NCI-H748 treated with DMSO at 0.1 percent for 48 hours (cell line): ENCODE measurements at places on chromosomes 13 and 19.

DNA sequence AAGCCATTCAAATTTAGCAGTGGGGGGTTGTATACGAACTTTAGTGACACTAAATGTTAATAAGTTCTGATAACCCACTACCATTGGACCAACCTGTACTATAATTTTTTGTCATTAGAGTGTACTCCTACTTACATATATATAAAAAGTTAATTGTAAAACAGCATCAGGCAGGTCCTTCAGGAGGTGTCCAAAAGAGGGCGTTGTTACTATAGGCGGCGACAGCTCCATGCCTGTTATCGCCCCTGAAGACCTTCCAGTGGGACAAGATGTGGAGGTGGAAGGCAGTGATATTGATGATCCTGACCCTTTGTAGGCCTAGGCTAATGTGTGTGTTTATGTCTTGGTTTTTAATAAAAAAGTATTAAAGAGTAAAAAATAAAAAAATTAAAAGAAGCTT lies 27.5 kb downstream of the SPRYD7 start:
- DNase-seq, result no peak

- DNase-seq, result peak; percentile 67
Measured at GRCh38 chr19:49809160-49809940, 3.7 kb downstream of the FUZ start.

- DNase-seq, result no peak
Measured at GRCh38 chr13:24131749-24132148, 28.8 kb upstream of the SPATA13 start.

GRCh38 chr19:2385053-2385721 lies 25.1 kb downstream of the TMPRSS9 start:
- DNase-seq, result peak; percentile 17

DNA sequence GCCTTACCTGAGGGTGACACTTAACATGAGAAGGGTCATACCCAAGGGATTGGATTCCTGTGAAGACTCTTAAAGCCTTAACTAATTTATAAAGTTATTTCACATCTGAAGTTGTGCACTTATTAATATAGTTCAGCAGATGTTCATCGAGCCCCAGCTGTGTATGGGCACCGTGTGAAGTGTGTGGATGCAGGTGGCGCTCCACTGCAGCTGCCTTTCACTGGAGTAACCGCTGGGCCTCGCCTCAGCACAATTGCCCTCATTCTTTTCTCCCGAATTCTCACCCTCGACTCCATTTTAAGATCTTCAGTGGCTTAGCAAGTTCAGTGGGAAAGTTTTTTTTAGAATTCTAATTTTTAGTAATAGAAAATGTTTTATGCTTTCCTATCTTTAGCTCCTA lies 66.2 kb downstream of the DPY19L3 start:
- DNase-seq, result no peak

DNA sequence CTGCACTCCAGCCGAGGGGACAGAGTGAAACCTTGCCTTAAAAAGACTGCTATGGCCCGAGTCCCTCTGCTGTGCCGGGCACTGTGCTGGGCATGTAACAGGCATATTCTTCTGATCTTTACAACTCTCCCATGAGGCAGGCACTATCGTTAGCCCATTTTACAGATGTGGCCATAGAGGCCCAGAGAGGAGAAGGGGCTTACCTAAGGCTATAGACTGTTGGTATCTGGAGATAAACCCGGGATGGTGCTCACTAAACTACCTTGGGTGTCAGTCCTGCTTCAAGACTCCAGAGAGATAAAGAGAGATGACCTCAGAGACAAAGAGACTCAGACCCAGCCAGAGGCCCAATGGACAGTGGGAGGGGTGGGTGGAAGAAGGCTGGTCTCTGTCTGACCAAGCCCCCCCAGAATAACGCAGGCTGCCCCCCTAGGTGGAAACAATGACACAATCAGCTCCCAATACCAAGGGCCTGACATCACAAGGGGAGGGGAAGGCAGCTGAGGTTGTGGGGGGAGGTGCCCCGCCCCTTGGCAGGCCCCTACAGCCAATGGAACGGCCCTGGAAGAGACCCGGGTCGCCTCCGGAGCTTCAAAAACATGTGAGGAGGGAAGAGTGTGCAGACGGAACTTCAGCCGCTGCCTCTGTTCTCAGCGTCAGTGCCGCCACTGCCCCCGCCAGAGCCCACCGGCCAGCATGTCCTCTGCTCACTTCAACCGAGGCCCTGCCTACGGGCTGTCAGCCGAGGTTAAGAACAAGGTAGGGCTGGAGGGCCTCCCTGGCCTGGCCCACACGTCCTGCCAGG lies at the start of gene CNN1:
TSS of gene CNN1 (plus strand) at position 620 of the 805 bp plus-strand sequence. CDS start at position 697, 77 bp downstream.
- no peak for DNase-seq

DNA sequence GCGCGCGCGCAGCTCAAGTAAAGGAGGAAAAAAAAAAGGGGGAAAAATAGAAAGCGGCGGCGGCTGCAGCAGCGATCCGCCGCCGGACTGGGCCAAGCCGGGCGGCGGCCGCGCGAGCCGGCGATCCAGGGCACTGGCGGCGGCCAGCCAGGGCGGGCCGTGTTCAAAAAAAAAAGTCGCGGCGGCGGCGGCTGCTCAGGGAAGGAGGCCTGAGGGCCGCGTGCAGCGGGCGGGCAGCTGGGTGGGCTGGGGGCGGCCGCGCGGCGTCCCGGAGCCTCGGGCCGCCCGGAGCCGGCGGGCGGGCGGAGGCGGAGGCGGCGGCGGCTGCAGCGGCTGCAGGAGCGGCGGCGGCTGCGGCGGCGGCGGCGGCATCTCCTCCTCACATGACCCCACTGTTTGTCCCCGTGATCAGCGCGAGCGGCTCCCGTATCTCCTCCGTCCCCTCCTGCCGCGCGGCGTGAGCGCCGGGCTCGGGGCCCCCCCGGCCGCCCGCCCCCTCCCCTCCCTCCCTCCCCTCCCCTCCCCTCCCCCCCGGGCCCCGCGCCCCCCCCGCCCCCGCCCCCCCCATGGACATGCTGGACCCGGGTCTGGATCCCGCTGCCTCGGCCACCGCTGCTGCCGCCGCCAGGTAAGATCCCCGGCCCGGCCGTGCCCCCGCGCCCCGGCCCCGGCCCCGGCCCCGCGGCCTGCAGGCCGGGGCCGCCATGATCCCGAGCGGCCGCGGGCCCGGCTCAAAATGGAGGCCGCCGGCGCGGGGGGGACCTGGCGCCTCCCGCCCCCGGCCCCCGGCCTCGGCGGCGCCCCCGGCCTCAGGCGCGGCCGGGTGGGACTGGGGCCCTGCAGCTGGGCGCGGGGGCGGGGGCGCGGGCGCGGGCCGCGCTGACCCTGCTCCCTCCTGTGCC lies at the start of gene USF2:
TSS of gene USF2 (plus strand) at position 427 of the 902 bp plus-strand sequence. CDS start at position 567, 140 bp downstream.
- DNase-seq, result peak; percentile 16

DNA sequence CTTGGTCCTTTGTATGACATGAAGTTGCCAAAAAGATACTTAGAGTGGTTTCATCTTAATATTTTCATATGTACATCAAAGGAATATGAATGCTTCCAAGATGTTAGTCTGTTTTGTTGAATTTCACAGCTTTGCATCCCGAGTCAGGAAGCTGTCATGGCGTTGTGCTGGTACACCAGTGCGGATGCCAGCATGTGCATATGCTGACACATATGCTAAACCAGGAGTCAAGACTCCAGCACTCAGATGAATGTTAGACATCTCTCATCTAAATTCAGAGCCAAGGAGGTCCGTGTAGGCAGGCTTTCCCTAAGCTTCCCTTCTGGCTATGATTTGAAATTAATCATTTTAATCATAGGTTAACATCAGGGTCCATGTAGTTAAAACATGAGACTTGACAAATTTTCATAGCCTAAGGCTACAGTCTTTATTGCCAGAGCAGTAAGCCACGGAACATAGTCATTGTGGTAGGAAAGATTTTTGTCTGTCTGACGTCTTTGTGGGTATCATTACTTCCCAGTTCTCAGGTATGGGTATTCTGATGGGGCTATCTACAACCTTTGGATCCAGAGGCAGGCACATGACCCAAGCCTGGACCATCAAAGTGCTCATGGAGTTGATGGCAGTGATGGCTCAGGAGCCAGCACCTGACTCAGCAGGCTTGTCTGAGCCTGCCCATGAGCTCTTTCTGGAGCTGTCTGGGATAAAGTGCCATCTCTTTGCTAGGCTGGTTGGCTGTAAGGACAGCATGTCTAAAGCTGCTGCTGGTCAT lies 246.1 kb downstream of the KCNRG start:
- no peak for DNase-seq

DNA sequence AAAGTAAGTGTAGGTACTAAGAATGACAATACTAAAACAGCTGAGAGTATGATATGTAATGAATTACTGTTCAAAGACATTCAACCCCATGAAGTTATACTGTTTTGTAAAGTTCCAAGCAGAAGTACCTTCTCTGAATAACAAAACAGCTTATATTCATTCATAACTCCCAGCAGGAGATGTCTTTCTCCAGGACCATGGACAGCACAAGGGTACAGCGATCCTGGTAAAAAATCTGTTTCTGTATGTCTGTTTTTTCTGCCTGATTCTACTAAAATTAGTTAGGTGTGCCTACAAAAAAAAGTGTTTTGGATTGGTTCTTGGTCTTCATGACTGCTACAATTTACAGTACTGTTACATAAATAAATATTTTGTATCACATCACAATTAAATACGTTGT lies 172.5 kb upstream of the SLITRK5 start:
- no peak for DNase-seq

- peak; percentile 87 for DNase-seq
Measured at GRCh38 chr19:42176990-42177685, 40.3 kb downstream of the DEDD2 start.

DNA sequence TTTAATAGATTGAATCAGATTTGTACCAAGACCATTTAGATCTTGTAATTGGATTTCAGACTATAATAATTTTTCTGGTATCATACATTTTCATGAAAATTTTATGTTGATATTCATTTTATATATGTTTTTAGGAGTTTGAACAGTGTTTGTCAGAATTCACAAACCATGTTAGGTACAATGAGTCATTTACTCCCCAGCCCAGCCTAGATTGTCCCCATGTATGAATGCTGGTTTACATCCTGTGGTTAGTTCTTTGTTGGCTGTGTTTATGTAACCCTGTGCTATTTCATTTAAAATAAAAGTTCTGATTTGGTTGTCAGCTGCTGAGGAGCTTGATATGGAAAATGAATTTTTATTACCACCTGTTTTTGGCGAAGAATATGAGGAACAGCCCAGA lies 96.7 kb downstream of the GJA3 start:
- DNase-seq, result no peak

GRCh38 chr13:77537289-77537919 lies 1.9 kb downstream of the SCEL start:
- no peak for DNase-seq

GRCh38 chr13:24503379-24503696 lies 9.2 kb downstream of the PARP4 start:
- DNase-seq, result no peak

- no peak for DNase-seq
Measured at GRCh38 chr13:48576448-48577010, 43.6 kb upstream of the RCBTB2 start.

DNA sequence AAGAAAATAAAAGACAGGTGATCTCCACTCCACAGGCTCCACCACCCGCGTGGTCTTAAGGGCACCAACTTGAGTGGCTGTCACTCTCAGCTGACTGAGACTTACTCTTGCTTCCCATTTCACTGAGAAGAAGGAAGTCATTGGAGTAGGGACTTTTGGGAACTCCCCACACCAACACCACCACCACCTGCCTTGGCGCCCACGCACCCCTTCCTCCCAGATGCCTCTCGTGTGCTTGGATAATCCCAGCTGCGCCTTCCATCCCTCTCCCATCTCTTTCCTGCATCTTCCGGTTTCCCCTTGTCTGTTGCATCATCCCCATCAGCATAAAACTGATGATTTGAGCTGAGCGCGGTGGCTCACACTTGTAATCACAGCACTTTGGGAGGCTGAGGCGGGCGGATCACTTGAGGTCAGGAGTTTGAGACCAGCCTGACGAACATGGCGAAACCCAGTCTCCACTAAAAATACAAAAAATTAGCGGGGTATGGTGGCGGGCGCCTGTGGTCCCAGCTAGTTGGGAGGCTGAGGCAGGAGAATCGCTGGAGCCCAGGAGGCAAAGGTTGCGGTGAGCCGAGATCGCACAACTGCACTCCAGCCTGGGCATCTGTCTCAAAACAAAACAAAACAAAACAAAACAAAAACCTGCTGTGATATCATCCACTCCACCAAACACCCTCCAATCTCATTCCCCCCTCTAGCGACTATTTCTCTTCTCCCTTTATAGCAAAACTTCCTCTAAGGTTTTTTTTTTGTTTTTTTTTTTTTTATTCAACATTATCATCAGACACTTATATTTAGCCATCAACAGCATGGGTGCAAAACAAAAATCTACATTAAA lies 25.5 kb downstream of the AP2S1 start:
- no peak for DNase-seq

DNA sequence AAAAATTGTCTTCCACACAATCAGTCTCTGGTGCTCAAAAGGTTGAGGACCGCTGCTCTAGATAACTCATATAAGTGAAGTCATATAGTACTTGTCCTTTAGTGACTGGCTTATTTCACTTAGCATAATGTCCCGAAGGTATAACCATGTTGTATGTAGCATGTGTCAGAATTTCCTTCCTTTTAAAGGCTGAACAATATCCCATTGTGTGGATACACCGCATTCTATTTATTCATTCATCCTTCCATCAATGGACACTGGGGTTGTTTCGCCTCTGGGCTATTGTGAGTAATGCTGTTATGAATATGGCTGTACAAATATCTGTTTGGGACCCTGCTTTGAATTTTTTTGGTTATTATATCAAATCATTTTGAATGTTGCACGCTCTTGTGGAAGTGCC lies 4.6 kb upstream of the LYPD5 start:
- DNase-seq, result no peak

DNA sequence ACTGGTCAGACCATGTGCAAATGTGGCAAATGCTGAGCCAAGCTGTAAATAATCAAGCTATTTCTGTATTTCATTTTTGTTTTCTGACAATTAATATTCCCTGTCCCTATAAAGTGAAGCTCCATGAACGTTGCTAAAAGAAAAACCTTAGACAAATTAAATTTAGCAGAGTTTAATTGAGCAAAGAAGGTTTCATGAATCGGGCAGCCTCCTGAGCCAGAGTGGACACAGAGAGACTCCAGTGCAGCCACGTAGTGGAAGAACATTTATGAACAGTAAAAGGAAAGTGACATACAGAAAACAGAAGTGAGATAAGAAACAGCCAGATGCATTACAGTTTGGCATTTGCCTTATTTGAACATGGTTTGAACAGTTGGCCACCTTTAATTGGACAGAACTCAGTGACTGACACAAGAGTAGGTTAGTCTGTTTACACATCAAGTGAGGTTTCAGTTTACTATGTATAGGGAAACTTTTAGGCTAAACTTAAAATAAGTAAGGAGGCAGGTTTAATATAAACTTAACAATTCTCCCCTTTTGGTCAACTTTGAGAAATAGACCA lies 69.7 kb downstream of the UFM1 start:
- DNase-seq, result no peak

GRCh38 chr19:48498595-48499311 lies 12.9 kb downstream of the LMTK3 start:
- no peak for DNase-seq

- DNase-seq, result no peak
Measured at GRCh38 chr19:18612051-18612771, 459 bp upstream of the TMEM59L start.
